ENCODE measurements at places on chromosomes 13 and 19.
A peak's percentile ranks its signal among the peaks of the same experiment; 100 is the strongest.

- DNase-seq: no peak
Observed at GRCh38 chr19:37095859-37096258, 17.6 kb downstream of the ZNF420 start.

DNA sequence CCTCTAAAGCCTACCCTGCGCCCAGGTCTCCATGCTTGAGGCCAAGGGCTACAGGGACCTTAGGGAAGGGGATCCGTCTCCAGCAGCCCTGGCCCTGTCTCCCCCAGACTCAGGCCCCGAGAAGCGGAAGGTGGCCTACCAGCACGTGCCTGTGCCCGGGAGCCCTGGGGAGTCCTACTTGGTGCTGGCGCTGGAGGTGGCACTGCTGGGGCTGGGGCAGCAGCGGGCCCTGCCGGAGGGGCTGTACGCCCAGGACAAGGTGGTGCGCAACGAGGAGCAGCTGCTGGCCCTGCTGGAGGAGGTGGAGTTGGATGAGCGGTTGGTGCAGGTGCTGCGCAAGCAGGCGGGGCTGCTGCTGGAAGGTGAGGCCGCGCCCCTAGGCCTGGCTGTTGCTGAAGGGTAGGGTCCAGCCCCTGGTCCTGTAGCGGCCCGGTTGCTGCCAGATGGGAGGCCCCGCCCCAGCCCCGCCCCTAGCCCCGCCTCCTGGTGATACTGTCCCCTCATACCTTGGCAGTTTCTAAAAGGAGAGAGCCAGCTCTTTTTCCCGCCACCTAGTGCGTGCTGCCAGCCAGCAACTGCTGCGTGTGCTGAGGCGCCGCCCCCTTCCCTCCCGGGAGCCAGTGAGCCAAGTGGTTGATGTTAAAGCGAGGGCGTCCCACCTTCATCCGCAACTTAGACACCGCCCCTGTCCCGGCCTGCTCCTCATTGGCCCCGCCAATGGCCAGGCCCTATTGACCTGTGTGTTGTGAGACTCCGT, 22.6 kb downstream of the ZSWIM4 start:
- no peak for DNase-seq

DNA sequence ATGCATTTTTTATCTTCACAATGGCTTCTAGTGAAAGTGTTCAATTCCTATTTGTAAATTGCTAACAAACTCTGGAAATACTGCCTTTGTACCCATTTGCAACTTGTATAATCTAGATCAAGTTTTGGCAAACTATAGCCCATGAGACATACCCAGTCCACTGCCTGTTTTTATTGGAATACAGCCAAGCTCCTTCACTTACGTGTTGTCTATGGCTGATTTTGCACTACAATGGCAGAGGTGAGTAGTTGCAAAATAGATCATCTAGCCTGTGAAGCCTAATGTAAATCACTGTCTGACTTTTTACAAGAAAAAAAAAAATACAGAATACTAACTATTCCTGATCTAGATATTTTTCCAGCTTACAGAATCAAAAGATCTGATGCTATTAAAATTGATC, 37.1 kb downstream of the DZIP1 start:
- DNase-seq: no peak

- peak; percentile 64 for DNase-seq
Observed at GRCh38 chr19:49057636-49058234, at the start of gene CGB7. CGB7 (minus strand) TSS chr19:49057749; CDS start chr19:49055375, 2,374 bp downstream.

DNA sequence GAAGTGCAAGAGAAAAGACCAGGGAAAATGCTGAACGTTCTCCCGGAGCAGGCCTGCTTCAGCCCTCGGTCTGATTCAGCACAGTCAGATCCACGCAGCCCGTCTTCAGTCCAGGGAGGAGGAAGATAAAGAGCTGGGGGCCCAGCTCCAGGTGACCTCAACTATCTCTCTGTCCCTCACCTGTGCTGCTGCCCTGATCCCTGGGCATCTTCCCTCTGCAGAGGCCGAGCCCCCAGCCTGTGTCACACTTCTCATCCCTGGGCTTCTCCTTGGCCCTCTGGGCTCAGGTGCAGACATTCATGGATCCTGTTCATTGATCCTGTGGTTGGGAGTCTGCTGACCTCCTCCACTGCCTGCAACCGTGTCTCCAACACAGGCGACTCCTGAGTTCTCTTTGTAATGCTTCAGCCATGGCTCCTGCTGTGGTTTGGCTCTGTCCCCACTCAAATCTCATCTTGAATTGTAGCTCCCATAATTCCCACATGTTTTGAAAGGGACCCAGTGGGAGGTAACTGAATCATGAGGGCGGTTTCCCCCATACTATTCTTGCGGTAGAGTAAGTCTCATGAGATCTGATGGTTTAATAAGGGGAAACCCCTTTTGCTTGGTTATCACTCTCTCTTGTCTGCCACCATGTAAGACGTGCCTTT, 27.9 kb downstream of the COL4A2 start:
- DNase-seq: no peak

GRCh38 chr13:62525652-62526051, 1110.0 kb upstream of the PCDH20 start:
- DNase-seq: no peak

GRCh38 chr13:51235756-51236490, 13.7 kb downstream of the FAM124A start:
- no peak for DNase-seq

- DNase-seq: no peak
Observed at GRCh38 chr13:71806886-71807285, 60.1 kb downstream of the DACH1 start.

DNA sequence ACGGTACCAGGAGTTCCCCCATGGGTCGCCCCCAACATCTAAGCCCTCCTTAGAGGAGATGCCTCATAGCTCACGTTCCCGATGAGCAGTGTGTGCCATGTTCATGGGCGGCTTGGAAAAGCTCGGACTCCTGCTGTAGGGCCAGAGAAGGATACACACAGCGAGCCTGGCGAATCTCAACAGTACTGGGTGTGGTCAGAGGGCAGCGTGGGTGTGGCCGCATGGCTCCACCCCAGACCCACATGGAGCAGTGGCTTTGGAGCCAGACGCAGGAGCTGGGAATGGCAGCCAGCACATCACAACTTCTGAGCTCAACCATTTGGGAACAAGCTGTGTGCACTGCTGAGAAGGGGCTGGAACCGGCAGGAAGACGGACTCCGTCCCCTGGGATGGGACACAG, 15.6 kb downstream of the CAPS start:
- no peak for DNase-seq

DNA sequence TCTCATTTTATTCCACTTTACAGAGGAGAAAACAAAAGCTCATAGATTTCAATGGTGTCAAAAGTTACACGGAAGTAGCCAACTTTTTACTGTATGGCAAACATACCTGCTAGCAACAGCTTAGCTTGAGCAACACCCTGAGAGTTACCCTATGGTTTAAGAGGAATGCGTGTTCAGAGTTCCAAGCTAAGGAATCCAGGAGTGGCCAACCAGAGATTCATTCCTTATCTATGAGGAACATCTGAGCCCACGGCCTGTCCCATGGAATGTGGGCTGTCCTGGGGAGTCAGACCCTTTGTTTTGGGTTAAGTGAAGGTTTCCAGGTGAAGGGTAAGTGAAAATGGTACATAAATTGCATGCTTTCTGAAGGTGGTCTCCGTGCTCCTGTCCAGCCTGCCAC, 67.5 kb downstream of the STARD13 start:
- DNase-seq: no peak

DNA sequence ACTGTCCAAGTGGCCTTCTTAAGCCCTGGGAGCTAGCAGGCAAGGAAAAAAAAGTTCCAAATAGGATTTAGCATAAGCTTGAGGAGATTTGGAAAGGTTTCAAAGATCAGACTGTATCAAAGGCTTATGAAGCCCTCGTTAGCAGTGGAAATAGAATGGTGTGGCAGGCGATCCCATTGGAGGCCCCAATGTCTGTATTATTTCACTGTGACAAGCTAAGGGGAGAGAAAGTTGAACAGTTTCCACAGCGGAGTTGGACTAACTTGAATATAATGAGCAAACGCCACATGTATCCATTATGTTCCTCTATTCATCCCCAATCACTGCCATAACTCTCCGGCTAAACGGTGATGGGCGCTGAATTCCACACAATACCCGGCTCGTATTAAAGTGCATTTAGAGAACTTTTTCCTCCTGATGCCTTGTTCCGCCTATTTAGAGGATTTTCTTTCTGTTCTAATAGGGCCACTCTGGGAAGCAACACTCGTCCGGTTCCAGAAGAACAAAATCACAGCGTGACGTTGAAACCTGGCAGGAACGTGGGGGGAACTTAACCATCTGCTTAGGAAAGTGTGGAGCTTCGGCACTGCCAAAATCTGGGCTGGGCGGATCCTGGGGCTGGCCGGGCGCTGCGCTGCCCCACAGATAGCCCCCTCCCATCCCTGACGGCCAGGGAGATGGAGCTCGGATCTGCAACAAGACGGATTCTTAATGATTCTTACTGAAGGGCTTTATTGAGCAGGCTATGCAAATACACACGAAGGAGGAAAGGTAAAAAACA, 1.0 kb upstream of the PCDH8 start:
- DNase-seq: no peak

DNA sequence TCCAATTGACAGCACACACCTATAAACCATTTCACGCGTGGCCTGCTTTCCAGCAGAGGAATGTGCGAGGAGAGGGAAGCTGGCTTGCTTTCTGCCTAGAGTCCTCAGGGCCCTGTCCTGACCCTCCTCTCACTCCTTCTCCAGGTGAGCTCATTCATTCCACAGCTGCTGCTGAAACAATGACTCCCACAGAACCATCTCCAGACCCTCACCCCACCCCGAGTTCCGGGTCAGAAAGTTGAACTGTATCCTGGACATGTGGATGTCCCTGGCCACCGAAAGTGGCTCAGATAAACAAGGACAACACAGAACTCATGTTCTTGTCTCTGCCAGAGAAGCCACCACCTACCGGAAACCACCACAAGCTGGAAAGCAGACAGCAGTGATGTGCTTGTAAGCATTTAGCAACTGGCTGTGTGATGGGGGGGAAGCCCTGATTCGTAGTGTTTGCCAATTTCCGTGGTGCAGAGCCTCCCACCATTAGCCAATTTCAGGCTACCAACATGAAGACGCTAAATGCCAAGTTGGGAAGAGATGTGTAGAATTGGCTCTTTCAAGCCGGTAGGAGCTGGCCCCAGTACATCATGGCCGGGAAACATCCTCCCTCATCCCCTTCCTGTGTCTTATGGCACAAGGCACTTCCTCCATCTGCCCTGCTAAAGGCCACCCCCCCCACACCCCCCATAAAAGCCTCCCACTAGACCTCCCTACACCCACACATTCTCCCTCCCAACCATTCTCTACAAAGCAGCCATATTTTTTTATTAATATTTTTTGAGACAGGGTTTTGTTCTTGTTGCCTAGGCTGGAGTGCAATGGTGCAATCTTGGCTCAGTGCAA, 5.0 kb downstream of the SYCE2 start:
- DNase-seq: no peak

- no peak for DNase-seq
Observed at GRCh38 chr13:46058268-46058667, 5.7 kb upstream of the ZC3H13 start.

- no peak for DNase-seq
Observed at GRCh38 chr19:57269515-57270250, 10.6 kb upstream of the ZNF460 start.

- no peak for DNase-seq
Observed at GRCh38 chr19:45020071-45020470, 18.8 kb upstream of the CLASRP start.

- no peak for DNase-seq
Observed at GRCh38 chr13:59790626-59791025, 373.1 kb downstream of the DIAPH3 start.

GRCh38 chr19:12581100-12581499, 29.5 kb downstream of the ZNF490 start:
- DNase-seq: no peak

DNA sequence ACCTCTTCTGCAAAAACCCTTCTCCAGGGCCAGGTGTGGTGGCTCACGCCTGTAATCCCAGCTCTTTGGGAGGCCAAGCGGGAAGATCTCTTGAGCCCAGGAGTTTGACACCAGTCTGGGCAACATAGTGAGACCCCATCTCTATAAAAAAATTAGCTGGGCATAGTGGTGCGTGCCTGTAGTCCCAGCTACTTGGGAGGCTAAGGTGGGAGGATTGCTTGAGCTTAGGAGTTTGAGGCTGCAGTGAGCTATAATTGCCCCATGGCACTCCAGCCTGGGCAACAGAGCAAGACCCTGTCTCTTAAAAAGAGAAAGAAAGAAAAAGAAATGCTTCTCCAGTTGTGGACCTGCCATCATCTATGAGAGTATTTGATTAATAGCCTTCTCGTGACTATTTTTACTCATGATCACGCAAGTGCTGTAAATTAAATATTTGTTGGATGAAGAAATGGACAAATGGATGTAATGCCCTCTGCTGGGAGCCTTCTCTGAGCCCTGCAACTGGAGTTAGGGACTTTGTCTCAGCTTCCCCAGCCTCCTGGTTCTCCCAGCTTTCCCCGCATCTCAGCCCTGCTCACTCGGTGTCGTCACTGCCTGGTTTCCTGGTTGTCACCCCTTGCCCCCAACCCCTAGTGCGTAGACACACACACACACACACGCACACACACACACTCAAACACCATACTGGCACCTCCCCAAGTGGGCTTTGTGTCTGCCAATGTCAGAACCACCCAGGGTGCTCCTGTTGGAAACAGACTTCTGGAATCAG, 12.2 kb downstream of the WIZ start:
- DNase-seq: no peak

DNA sequence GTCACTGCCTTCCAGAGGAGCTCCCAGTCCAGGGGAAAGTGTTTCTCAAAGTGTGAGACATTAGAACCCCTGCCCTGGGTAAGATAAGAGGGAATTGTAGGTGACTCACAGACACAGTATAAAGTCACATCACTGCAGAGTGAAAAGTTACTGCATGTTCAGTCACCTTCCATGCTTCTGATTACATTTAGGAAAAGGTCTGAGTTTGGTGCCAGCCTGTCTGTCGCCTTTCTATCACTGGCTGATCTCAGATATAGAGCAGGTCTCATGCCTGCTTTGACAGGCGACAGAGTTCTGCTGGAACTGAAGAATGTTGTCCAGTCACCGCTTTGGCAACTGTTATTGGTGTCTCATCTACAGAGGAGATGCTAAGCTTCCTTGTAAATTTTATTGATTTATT, 1078.6 kb downstream of the UQCRFS1 start:
- DNase-seq: no peak

DNA sequence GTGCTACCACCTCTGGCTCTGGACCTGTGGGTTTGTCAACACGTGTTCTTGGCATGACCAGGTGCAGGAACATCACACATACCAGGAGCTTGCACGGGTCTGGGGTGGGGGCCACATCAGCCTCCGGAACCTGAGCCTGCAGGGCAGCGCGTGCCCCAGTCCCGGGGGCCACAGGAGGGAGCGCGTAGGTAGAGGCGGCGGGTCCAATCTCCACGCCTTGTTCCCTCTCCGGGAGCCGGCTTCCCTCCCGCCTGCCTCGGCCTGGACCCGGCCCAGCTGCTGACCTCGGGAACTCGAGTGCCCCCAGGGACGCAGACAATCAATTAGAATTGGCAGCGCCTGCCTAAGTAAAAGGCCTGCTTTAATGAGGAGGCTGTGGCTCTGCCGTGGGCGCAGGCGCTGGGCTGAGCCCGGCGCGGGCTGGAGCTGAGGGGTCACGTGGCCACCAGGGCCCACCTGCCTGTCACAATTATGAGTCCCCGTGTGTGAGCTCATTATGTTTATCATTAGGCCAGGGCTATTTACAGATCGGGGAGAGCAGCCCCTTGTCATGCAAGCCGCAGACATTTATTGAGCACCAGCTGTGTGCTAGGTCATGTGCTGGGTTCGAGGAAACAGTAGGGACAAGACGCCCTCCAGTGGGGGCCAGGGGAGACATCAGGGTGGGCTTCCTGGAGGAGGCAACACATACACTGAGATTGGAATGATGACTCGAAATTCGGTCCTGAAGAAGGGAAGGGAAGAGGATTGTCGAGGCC, 32.2 kb upstream of the TNFAIP8L1 start:
- DNase-seq: peak; percentile 75
